ENCODE measurements at places on chromosomes 7 and 10.

GRCh38 chr7:22686620-22687019, 40.4 kb upstream of the IL6 start:
- H3K27me3 ChIP-seq, result no peaks in the 10 kb centered on the region
- DNase-seq, result no peak
- no peak overlapping the region for H3K27ac ChIP-seq
- H3K4me1 ChIP-seq, result no peaks in the 10 kb centered on the region
- no peaks in the 10 kb centered on the region for H3K36me3 ChIP-seq

- no peak for DNase-seq
- H3K27me3 ChIP-seq, result no peaks in the 10 kb centered on the region
- no peak overlapping the region for H3K27ac ChIP-seq
- peaks cover 6% of the 10 kb centered on the region for H3K36me3 ChIP-seq
Observed at GRCh38 chr7:12386313-12386740, 17.3 kb downstream of the VWDE start.

DNA sequence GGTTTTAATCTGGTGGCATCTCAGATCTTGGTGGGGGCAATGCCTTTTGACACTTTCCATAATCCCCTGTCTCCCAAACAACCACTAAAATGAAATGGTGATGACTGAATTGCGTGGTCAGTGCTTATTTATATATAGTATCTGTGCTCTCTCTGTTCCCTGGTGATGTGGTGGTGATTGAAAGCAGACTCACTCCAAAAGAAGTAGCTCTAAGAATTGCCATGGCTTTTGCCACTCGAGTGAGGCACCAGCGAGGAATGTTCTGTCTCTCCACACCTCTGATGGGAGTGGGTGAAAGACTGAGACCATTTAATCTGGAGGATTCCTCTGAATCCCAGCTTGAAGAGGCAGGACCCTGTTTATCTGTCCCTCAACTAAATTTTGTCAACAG, 2.8 kb downstream of the DUSP5 start:
- H3K27me3 ChIP-seq, result no peaks in the 10 kb centered on the region
- peaks cover 61% of the 10 kb centered on the region for H3K36me3 ChIP-seq
- peak overlapping the region; percentile 92 for H3K27ac ChIP-seq
- DNase-seq, result no peak

DNA sequence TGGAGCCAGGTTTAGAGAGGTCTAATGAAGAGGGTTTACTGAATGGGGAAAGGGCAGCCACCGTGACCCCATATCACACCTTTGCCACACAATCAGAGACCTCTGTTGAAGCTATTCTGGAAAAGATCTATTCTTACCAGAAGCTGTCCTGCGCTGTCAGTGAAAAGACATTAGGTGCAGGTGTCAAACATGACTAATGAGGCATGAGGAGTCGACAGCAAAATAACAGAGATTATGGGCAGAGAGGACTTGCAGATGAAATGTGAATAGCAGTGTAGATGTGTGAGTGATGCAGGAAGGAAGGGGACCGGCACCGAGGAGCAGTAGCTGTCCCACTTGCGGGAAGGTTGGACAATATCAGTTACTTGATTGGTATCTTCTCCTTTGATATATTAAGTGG, 627.7 kb upstream of the GALNT17 start:
- H3K4me3 ChIP-seq, result no peak overlapping the region
- no peaks in the 10 kb centered on the region for H3K27me3 ChIP-seq
- no peaks in the 10 kb centered on the region for H3K36me3 ChIP-seq
- H3K4me1 ChIP-seq, result no peaks in the 10 kb centered on the region
- DNase-seq, result no peak

- no peak for DNase-seq
- H3K4me3 ChIP-seq, result peak overlapping the region; percentile 71
- H3K27me3 ChIP-seq, result no peaks in the 10 kb centered on the region
- H3K4me1 ChIP-seq, result peaks cover 13% of the 10 kb centered on the region
- H3K36me3 ChIP-seq, result peaks cover 21% of the 10 kb centered on the region
Observed at GRCh38 chr10:7788639-7789286, 786 bp downstream of the ATP5F1C start.

DNA sequence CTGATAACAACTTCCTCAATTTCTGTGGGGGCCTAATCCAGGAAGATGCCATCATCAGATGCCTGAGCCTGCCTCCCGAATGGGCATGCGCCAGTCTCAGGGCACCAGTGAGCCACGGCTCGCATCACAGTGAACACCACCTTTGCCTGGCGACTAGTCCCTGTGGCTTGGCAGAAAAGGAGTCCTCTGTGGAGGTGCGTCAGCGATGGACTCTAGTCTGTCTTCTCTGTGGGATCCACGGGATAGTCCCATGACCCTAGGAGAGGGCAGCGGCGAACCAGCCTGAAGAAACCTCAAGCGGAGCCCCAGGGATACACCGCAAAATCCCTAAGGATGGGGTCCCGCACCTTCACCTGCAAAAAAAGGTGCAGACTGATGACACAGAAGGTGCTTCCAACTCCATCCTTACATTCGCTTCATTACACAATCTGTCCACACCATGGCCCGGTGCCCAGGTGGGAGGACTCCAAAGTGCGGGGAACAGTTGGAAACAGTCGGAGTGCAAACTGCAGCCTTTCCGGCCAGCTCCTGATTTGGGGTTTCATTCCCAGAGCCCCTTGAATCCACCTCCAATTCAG, 35.1 kb upstream of the ZNF273 start:
- no peak overlapping the region for H3K27ac ChIP-seq
- no peaks in the 10 kb centered on the region for H3K27me3 ChIP-seq
- H3K4me3 ChIP-seq, result no peak overlapping the region
- H3K4me1 ChIP-seq, result no peaks in the 10 kb centered on the region

DNA sequence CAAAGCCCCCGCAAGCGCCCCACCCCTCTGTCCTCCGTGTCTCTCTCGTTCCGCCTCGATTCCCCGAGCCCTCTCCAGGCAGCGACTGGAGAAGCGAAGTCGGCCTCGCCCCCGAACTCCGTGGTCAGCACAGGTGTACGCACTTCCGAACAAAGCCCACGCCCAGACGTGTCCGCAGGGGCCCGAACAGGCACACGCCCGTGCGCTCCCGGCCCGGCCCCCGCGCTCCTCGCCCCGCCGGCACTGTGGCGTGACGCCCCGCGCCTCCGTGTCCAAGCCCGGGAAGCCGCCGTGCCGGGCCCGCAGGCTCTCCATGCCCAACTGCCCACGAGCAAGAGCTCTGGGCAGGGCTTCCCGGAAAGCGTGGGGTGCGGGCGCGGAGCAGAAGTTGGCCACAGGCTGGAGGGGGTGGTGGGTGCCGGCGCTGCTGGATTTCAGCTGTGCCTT, 662 bp downstream of the NRCAM start:
- H3K27me3 ChIP-seq, result peaks cover 53% of the 10 kb centered on the region
- peak overlapping the region; percentile 43 for H3K4me3 ChIP-seq
- no peaks in the 10 kb centered on the region for H3K36me3 ChIP-seq
- H3K27ac ChIP-seq, result no peak overlapping the region
- no peak for DNase-seq

- DNase-seq, result no peak
- no peaks in the 10 kb centered on the region for H3K36me3 ChIP-seq
- H3K27ac ChIP-seq, result no peak overlapping the region
- no peaks in the 10 kb centered on the region for H3K27me3 ChIP-seq
Observed at GRCh38 chr10:105017116-105017515, 376.0 kb downstream of the SORCS3 start.

DNA sequence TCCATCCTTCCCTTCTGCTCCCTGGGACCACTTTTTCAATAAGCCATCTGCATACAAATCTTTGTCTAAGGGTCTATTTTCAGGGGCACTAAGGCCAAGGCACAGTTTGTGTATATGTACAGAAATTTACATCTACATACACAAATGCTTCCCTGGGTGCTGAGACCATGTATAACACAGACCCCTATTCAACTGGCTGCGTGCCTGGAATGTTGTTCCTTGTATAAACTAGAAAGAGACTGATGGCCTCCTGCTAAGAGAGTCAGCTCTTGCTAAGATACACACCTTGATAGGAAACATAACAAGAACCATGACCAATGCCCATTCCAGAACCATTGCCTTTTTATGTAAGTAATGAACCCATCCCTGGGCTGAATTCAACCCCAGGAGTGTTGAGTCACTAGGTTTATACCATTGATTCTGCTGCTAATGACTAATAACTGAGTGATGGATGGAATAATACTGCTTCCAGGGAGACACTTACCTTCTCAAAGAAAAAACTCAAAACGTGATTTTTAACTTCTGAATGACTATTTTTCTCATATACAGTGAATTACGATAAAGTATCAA, 290.7 kb downstream of the FGFR2 start:
- no peaks in the 10 kb centered on the region for H3K27me3 ChIP-seq
- peak overlapping the region; percentile 57 for H3K27ac ChIP-seq
- H3K4me1 ChIP-seq, result peaks cover 2% of the 10 kb centered on the region
- no peak for DNase-seq

- H3K36me3 ChIP-seq, result no peaks in the 10 kb centered on the region
- H3K4me3 ChIP-seq, result no peak overlapping the region
- no peaks in the 10 kb centered on the region for H3K4me1 ChIP-seq
- DNase-seq, result no peak
- H3K27me3 ChIP-seq, result no peaks in the 10 kb centered on the region
Observed at GRCh38 chr10:34104829-34105572, 710.1 kb downstream of the PARD3 start.

DNA sequence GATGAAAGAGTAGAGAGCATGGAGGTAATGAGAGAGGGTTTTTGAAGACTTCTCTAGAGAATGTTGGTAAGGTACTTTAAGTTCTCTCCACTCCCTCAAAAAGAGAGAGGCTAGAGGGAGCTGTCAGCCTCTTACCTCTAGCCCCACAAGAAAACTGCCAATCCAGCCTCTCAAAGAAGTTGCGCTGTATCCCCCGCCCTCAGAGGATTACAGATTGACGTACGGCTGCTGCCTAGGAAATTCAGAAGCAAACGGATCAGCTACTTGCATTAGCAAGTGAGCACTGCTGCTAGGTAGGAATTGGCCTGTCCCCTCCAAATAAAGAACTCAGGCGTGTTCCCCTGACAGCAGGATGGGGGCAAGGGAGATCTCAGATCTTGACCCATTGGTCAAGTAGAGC, 34.2 kb downstream of the TYW1B start:
- H3K27me3 ChIP-seq, result no peaks in the 10 kb centered on the region
- DNase-seq, result no peak
- H3K4me3 ChIP-seq, result no peak overlapping the region
- H3K27ac ChIP-seq, result no peak overlapping the region
- no peaks in the 10 kb centered on the region for H3K4me1 ChIP-seq

DNA sequence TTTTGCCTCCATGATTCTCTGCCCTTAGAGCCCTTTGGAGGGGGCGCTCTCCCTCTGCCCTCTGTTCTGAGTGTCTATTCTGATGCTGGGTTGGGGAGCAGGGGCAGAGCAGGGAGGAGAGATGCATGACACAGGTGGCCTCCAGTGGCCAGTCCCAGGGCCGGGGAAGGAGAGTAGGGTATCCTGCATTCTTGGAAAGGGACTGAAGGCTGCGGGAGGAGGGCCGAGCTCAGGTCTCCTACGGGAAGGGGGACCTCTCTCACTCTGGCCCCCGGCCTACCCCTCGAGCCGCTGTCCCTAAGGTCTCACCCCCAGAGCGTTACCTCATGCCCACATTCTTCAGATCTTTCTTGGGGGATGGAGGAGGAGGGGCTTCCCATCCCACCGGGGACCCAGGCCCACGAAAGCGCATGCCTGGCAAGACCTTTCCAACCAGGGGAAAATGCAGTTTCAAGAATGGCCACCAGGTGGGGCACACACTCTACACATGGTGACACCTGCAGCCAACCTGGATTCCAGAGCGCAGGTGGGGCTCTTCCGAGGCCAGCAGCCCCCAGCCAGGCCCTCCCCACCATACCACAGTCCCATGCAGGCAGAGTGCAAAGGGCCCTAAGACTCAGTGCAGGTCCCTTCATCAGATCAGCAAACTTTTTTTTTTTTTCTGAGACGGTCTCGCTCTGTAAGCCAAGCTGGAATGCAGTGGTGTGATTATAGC, 86.4 kb downstream of the MYL10 start:
- no peaks in the 10 kb centered on the region for H3K4me1 ChIP-seq
- H3K36me3 ChIP-seq, result no peaks in the 10 kb centered on the region
- no peaks in the 10 kb centered on the region for H3K27me3 ChIP-seq

GRCh38 chr10:110824152-110824441, 47.6 kb upstream of the PDCD4 start:
- H3K36me3 ChIP-seq, result no peaks in the 10 kb centered on the region
- no peaks in the 10 kb centered on the region for H3K27me3 ChIP-seq
- DNase-seq, result no peak

GRCh38 chr10:20443094-20443493, 454.0 kb downstream of the NEBL start:
- no peak for DNase-seq
- no peaks in the 10 kb centered on the region for H3K27me3 ChIP-seq
- H3K27ac ChIP-seq, result no peak overlapping the region
- no peaks in the 10 kb centered on the region for H3K4me1 ChIP-seq
- H3K4me3 ChIP-seq, result no peak overlapping the region
- no peaks in the 10 kb centered on the region for H3K36me3 ChIP-seq

DNA sequence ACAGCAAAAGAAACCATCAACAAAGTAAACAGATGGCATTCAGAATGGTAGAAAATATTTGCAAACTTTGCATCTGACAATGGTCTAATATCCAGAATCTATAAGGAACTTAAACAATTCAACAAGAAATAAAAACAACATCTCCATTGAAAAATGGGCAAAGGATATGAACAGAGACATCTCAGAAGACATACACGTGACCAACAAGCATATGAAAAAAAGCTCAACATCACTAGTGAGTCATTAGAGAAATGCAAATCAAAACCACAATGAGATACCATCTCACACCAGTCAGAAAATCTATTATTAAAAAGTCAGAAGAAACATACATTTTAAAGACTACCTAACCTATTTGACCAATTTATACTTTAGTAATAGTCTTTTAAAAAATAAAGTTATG, 571.3 kb upstream of the NRG3 start:
- H3K4me1 ChIP-seq, result no peaks in the 10 kb centered on the region
- no peak overlapping the region for H3K4me3 ChIP-seq
- no peak for DNase-seq
- no peaks in the 10 kb centered on the region for H3K27me3 ChIP-seq
- no peak overlapping the region for H3K27ac ChIP-seq

DNA sequence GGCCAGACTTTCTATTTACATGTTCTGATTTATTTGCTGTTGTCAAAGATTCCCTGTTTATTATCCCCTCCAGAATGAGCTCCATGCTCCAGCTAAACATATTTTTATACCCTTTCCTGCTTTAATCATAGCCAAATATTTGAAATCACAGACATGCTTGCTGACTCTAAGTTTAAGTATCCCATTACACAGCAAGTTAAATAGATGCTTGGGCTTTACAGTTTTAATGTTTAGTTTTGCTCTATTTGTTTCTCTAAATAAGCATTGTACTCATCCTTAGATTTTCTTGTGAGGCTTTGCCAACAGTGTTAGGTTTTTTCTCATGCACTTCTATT, 196.8 kb downstream of the TAX1BP1 start:
- H3K36me3 ChIP-seq, result no peaks in the 10 kb centered on the region
- H3K27ac ChIP-seq, result no peak overlapping the region
- no peak overlapping the region for H3K4me3 ChIP-seq
- DNase-seq, result no peak

DNA sequence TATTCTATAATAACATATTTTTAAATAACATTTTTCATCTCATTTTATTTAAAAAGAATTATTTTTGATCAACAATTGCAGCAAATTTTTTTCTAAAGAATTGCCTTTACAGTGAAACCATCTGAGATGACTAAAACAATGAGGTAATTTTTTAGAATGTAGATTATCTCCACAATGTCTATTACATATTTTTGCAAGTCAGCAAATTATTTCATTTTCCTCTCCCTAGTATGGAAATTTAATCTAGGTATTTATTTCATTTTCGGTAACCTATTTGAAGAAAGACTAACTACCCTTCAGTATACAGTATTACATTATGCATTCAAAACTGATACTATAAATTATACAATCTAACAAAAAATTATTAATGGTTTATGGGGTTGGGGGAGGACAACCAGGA, 213.2 kb upstream of the SP4 start:
- DNase-seq, result no peak
- no peak overlapping the region for H3K4me3 ChIP-seq
- no peaks in the 10 kb centered on the region for H3K36me3 ChIP-seq
- no peaks in the 10 kb centered on the region for H3K27me3 ChIP-seq
- H3K4me1 ChIP-seq, result no peaks in the 10 kb centered on the region
